GM04503 (cell line): ENCODE measurements at places on chromosomes 1 and 21.

DNA sequence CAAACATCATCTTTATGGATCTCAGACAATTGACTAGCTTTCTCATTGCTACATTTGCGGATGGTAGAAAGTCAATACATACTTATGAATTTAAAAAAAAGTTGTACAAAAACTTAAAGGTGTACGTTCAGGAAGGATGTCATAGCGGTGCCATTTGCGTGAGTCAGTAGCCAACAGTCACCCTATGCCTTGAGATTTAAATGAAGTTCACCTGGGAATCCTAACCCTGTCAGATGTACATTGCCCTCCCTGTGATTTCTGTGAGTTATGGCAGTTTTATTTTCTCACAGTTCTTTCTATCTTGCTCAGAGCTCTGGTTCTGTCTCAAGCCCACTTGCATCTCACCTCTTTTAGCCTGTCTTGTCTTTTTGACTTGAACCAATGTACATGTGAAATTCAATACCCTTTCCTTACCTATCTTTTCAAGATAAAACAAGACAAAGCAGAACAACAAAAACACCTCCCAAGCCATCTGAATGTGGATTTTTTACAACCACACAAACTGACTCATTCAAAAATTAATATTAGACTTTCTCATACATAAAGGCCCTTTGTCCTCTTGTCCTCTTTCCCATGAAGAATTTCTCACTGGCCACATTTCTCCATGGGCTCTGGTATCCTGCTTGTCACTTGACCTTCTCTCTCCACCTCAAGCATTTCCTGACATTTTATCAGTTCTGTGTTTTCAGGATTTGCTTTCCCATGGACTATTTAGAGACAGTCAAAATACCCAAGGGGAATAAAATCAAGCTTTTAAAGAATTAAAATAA lies 25.3 kb upstream of the ZNF697 start:
- no peak for DNase-seq

GRCh38 chr1:247998811-247999210 lies 14.6 kb upstream of the OR2L5 start:
- DNase-seq: no peak

DNA sequence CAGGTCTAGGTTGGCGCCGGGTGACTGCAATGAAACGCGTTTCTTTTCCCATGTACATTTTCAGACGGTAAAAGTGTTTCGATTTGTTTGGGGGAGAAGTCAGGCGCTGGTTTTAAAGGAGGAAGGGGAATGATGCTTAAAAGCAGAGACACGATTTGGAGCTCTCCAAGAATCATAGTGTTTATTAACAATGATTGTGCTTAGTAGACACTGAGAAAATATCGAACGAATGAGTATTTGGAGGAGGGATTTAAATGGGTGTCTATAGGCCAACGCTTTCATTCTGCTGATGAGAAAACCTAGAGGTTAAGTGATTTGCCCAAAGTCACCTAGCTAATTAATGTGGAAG lies 36.9 kb upstream of the JAK1 start:
- no peak for DNase-seq

GRCh38 chr1:6501279-6501813 lies 9.9 kb upstream of the PLEKHG5 start:
- DNase-seq: no peak

- DNase-seq: no peak
Observed at GRCh38 chr1:180181996-180182642, 27.4 kb downstream of the QSOX1 start.

DNA sequence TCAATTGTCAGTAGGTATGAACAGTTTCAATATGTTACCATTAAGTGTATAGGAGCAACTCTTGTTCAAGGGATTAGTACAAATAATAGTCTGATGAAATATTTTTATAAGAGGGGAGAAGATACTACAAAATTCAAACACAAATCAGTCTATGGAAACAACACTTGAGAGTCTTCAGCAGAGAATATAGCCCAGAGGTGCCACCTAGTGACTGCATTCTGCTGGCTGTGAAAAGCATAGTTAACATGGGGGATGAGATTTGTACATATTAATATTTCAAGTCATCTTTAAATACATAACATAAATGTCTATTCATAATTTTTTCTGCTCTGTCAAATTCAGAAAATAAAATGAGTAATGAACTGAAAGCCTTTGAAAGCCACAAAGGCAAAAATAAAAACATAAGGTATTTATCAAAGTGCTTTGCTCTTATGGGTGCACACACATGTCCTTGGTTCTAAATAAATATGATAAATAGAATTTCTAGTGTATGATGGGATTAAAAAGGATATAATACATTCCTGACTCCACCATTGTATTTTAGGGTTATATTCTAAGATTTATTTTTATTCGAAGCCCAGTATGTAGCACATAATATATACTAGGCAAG lies 440.9 kb upstream of the ZRANB2 start:
- no peak for DNase-seq

GRCh38 chr1:209899948-209900347 lies 38.1 kb upstream of the SYT14 start:
- no peak for DNase-seq

- DNase-seq: no peak
Observed at GRCh38 chr1:111361761-111362160, 65.8 kb downstream of the OVGP1 start.

DNA sequence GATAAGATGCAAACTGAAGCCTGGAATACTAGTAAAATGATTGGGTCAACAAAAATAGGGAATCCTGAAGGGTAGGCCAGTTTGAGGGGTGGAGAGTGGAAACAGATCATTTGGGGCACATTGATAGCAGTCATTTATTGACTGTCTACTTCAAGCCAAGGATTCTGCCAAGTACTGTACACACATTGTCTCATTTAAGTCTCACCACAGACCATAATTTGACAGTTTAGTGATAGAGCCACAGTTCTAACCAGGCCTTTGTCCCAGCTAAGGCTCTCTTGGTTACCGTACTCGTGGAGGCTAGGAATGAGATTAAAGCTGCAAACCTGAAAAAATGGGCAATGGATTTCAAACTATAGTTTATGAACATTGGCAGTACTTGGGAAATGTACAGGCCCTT lies 11.2 kb downstream of the RBM15 start:
- no peak for DNase-seq

GRCh38 chr1:212228591-212229119 lies 56.6 kb upstream of the PPP2R5A start:
- no peak for DNase-seq

- DNase-seq: peak; percentile 94
Observed at GRCh38 chr1:91582431-91582921, 81.8 kb downstream of the CDC7 start.

DNA sequence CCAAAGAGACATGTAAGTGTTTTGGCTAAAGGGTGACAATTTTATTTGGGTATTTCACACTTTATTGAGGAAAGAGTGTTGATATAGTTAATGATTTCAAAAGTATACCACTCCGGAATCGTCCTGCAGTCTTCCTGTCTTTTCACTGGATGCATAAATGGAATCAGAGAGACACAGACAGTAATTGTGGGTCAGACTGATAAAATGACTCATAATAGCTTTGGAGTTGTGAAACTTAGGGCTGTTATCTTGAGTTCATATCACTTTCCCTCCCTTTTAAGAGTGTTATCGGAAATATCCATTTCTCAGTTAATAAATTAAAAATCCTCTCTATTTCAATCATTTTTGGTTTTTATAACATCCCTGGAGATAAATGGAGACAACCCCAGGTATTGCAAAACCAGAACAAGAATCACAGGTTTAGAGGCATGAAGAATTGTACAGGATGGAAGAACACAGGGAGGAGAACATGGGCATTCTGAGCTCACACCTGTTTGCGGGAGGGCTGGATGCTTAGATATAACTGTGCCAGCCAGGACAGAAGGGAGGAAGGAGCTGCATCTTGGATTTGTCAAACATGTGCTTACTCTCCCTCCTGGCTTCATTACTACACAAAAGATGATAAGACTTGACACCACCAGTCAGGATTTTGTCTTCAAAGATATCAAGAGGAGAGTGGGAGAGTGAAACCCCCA lies 185.4 kb downstream of the LMO4 start:
- DNase-seq: no peak

- no peak for DNase-seq
Observed at GRCh38 chr1:93604411-93604810, 77.2 kb downstream of the BCAR3 start.

DNA sequence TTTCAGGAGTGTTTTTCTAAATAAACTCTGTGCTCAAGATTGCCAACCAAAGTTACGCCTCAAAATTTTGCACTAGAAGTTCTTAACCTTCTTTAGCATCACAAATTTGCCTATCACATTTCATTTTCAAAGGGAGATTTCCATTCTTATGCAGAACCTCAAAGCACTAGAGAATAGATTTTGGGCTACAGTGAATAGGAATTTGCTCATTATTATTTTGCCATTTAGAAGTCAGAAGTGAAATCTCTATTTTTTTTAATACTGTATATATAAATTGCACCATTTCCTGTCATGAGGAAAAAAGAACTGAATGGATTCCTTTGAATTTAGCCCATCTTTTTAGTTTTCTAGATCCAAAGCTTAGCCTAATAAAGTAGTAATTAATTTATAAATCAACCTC lies 796.4 kb downstream of the ADGRL2 start:
- no peak for DNase-seq

DNA sequence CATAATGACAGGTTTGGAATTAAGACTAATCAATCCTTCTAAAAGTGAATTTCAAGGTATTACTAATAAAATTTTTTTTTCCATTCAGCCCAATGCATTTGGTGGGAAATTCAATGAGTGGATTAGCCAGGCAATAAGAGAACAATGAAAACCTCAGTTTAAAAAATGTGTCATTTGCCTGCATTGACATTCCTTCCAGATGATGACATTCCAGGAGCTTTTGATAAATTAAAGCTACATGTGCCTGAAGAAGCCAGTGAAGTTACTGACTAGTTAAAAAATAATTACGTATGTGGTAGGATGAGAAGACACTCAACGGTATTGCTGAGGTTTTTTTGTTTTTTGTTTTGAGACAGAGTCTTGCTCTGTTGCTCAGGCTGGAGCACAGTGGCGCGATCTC lies 37.9 kb upstream of the RC3H1 start:
- no peak for DNase-seq

- DNase-seq: no peak
Observed at GRCh38 chr1:163826500-163826899, 504.7 kb downstream of the NUF2 start.

GRCh38 chr1:206575894-206576737 lies 36.1 kb downstream of the EIF2D start:
- DNase-seq: no peak

DNA sequence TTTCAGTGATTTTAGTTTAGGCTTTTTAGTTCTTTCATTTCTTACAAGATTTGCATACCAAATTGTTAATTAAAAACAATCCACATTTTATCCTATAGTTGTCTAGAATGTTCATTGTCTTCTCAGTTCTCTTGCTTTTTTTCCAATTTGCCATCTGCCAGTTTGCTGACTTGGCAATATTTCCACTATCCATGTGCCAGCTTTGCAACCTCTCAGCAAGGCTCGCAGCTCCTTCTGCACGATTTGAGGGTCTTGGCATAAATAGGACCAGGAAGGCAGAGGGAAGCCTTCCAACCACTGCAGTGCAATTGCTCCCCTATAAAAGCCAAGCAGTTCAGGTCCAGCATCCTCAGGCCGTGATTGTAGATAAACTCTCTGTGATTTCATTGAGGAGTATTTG lies 306.8 kb upstream of the FMN2 start:
- DNase-seq: no peak

DNA sequence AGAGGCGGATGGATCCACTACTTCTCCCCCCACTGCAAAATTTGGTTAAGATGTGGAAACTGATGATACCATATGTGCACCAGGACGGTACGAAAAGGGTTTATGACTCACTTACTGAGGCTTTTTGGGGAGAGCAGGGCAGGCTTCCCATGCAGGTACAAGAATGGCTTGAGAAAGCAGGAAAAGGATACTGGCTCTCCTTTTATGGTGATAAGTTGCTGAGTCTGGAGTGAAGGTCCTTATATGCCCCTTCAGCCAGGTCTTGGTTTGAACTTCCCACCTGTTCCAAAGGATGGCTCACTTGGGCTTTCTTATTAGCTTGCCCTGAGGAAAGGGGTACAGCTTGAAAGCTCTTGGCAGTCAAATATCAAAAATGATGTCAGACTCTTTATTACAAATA lies 23.1 kb downstream of the MPZL1 start:
- DNase-seq: no peak

DNA sequence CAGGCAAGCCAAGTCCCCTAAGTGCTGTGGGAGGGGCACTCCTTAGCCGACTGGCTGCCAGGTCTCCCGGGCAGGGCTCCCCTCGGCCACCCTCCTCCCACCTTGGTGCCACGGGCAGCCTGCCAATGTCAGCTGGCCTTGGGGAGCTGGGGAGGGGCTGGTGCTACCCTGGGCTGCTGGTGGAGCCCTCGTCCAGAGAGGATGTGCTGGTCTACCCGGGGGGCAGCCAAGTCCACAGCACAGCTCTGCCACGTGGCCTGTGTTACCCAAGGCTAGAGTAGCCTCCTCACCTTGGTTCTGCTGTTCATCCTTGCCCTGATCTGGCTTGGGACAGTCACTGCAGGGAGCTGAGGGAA lies 42.9 kb downstream of the CRYAA start:
- DNase-seq: no peak
